ENCODE measurements at places on chromosomes 5 and 9. TPM values are rescaled to one million over a fixed set of nuclear protein-coding genes. Genes with fewer than 3 reads are reported as not detected.

PCDHGA4 gene
- total RNA-seq: 8.0 TPM

DNA sequence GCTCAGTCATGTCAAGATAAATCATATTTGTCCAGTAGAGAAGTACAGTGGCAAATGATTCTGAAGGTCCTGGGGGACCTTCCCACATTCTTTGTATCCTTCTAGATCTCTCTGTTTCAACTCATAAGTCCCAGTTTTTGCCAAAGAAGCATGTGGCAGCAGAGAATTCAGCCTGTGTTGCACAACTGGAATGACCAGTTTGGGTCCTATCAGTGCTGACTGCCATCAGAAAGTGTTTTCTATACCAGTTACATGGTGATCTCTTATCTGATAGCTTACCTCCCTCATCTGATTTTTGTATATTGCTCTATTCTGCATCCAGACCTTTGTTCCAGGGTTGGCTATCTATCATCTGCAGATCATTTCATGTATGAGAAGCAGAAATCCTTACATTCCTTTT is 21.7 kb downstream of the GM2A start:
- no peak for ATAC-seq

DNA sequence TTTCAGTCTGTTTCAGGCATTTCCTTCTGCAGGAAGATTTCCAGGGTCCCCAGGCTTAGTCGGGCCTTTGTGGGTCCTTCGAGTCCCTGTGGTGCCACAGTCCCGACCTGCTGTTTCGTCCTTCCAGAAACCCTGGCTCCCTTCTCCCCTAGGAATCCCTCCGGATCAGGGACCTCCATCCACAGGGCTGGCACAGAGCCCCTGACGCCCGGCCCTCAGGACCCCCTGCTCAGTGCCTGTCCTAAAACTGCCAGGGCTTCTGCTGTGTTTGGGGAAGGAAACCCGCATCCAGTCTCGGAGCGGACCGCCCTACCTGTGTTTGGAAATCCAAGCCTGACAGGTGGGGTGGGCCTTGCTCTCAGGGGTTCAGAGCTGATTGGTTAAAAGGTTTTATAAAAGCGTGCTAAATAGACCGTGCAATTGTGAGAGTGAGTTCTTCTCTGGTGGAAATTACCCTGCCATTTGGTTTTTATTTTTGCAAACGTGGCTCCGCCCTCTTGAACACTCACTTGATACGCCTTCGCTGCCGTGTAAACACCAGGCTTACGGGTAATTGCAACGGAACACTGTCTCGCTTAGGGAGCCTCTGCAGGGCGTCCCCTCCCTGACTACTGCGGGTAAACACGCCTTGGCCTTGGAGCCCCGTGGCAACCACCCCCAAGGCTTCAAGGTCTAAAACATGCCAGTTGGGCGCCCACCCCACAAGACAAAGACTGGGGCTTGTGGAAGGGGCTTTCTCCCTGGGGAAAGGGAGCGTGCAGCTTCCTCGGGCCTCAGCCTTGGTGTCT is 121.2 kb downstream of the PHF2 start:
- no peak for ATAC-seq

- ATAC-seq: no peak
Observed at GRCh38 chr5:90056911-90057705, 352.4 kb downstream of the CETN3 start.

TMC1 gene
- total RNA-seq: not detected

- ATAC-seq: no peak
Observed at GRCh38 chr9:127194881-127195713, 69.5 kb upstream of the GARNL3 start.

PRR16 gene
- total RNA-seq: 3.2 TPM

GRCh38 chr9:128136816-128137793 is 9.6 kb upstream of the PTGES2 start:
- no peak for ATAC-seq

SPINK13 gene
- not detected for total RNA-seq

DNA sequence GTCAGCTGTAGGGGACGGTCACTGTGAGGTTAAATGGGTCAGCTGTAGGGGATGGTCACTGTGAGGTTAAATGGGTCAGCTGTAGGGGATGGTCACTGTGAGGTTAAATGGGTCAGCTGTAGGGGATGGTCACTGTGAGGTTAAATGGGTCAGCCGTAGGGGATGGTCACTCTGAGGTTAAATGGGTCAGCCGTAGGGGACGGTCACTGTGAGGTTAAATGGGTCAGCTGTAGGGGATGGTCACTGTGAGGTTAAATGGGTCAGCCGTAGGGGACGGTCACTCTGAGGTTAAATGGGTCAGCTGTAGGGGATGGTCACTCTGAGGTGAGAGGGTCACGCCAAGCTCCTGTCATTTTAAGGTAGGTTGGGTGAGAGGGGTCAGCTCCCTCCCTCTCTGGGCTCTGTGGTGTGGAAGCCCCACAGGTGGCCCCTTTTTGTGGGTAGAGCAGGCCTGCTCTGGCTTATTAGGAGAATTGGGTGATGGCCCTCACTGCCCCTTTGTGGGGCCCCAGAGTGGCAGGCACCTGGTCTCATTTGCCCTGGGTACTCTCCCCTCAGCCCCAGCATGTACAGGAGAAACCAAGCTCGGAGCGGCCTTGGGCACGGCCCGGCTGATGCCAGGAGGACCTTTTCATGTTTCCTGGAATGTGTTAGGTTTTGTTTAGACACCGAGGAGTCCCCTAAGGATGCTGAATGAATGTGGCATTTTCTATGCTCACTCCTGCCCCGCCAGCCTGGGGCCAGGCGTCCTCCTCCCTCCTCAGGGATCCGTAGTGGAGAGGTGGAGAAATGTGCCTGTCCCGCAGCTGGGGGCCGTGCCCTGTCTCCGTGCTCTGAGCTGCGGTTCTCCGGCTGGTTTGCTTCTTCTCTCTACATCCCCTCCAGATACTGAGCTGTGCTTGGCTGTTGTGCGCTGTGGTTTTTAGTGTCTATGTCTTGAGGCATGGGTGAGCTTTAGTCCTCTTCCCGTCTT is 31.4 kb downstream of the AHRR start:
- no peak for ATAC-seq

F2RL2 gene
- total RNA-seq: 2.4 TPM

CMYA5 gene
- total RNA-seq: 9.7 TPM

- no peak for ATAC-seq
Observed at GRCh38 chr5:33531824-33532223, 91.1 kb downstream of the TARS1 start.

PCDHGA12 gene
- total RNA-seq: 9.8 TPM
